Right lung (tissue), 10 donors: ENCODE measurements at places on chromosomes 16 and 17.

GRCh38 chr16:25066747-25067631 is 44.6 kb upstream of the LCMT1 start:
- DNase-seq = peak; percentile 79

GRCh38 chr16:69712914-69713581 is 13.3 kb downstream of the NQO1 start:
- DNase-seq = no peak

- no peak for DNase-seq
Measured at GRCh38 chr16:65771707-65772106, 594.8 kb upstream of the CDH5 start.

DNA sequence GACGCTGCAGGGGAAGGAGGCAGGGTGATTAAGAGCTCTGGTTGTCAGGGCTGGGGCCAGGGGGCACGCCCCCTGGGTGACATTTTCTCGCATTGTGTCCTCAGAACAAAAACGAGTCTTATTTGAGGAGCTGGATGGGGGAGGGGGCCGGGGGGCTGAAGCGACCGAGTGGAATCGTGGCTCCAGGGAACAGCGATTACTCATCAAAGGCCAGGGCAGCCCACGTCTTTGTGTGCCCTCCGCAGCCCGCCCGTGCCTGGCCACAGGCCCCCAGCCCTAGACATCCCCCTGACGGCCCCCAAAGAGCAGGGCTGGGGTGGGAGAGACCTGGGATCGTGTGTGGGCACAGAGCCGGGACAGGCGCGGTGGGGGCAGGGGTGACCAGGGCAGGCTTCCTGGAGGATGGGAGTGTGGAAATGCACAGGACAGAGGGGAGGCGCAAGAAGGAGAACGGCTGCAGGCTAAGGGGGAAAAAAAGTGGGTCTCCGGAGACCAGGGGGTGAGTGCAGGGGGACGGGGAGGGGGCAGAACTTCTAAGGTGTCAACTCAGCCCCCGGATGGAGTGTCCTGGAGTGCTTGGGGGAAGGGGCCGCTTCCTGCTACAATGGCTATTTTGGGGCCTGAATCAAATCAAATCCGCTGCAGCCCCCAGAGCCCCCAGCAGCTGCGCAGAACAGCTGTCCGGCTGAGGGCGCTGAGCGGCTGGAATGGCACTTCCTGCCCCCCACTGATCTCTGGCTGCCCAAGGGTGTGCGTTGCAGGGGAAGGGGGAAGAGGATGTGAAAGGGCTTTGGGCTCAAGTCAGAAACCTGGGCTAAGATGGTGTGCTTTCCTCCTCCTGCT is 24.0 kb upstream of the PHB1 start:
- no peak for DNase-seq

DNA sequence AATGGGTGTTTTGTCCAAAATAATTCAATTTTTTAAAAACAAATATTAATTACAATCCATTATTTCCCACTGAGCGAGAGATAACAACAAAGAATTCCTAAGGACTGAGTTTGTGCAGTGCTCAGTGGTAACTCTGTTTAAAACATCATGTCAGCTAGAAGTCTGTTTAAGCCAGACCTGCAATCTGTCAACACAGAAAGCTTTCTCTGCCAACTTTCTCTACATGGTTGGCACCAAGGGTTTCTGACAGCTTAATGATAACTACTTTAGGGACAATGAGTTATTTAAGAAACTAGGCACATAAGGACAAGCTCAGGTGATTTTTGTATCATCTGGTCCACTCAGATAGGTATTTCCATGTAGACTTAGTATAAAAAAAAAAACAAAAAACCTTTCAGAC is 81.8 kb downstream of the WDR59 start:
- no peak for DNase-seq

DNA sequence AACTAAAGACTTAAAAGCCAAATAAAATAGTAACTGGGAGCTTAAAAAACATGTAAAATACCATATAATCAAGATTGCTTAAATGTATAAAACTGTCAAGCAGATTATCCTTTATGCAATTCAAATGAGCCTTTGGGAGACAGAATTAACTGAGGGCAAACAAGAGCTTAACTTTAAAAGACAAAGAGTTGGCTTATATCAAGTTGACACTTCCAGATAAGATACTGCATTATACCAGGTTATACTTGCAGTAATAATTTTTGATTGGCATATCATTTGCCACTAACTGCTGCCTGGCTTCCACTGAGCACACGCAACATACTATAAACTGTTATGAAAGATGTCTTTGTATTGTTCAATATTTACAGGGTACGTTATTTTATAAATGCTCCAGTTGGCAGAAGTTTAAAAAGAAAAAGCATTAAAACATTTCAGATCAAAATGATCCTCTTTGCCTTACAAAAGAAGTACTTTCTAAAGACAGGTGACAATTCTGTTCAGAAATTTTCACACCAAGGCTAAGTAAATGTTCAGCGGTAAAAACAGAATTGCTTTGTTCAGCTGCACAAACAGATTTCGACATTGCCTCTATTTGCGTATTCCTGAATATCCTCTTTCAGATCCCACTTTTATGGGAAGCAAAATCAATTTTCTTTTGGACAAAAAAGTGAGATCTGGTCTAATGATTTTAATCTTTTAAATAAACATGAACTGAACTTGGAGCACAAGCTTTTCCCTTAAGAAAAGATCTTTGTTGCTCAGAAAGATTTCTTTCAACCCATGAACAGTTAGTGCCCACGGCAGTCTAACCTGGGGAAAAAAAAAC is 50.7 kb downstream of the TOX3 start:
- no peak for DNase-seq

DNA sequence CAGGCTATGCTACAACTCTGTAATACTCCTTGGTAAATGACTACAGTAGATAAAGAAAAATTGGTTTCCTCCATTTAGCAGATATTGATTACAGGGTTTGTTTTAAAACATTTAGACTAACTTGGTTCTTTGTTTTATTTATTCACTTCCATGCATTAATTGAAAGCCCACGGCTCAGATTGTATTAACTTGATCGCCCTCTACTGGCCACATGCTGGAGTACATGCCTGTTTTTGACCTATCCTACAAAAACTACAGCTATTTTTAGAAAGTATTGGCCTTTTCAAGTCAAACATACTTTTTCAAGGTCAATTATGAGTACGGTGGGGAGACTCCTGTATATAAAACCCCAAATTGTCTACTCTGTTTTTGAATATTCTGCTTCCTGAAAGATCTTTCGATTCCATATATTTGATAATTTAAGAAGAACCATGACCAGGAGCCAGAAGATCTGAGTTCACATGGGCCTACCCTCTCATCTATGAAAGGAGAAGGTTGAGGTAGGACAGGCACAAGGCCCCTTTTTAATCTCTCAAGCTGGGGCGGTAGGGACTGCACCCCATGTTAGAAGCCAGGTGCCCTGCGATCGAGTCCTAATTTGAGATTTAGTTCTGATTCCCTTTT is 51.8 kb downstream of the CA10 start:
- peak; percentile 15 for DNase-seq

- DNase-seq = peak; percentile 74
Measured at GRCh38 chr16:66608241-66609138, 4.0 kb downstream of the CMTM3 start.

DNA sequence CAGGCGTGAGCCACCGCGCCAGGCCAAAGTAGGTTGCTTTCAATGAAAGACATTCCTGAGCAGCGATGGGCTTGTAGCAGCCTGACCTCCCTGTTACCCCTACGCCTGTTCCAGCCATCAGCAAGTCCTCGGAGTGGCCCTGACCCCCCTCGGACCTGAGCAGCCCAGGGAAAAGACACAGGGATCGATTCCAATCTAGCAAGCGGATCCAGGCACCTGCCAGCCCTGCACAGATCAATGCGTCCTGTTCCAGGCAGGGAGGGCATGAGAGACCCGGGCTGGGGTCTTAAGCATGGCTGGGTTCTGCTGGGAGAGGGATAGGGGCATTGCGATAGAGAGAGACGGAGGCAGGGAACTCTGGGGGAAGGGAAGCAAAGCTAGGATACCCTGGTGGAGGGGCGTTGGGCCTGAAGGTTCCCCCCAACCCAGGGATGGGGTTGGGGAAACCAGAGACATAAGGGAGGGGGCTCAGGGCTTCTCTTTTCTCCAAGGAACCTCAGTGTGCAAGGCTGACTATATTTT is 21.9 kb downstream of the SRCIN1 start:
- no peak for DNase-seq

- no peak for DNase-seq
Measured at GRCh38 chr16:83418565-83418964, 389.2 kb upstream of the HSBP1 start.

DNA sequence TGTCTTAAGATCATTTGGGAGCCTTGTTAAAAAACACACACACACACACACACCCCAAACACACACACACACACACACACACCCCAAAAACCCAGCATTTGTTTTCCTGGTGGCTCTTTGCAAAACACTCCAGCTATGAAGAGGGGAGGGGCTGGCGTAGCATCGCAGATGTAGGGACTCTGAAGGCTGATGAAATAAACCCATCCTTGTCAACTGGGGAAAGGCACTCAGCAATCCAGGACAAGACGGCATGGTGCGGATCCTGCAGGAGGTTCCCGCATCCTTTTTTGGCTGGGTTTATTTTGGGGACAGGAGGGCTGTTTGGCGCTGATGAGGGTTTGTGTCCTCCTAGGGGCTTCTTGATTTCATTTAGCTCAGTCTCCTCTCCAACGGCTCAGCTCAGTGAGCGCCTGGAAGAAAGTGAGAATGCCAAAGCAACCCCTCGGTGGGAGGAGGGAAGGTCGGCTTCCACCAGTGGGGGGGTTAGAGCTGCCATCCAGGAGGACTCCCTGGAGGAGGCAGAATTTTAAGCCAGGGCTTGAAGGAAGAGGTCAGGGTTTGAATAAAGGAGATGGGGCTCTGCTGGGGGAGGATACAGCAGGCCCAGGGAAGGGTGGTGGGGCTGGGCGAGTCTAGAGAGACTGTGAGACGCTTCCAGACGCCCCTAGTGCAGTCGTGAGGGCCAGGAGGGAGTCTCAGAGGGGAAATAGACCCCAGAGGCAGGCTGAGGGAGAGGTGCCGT is 12.4 kb upstream of the GSE1 start:
- no peak for DNase-seq

- DNase-seq = no peak
Measured at GRCh38 chr16:49554681-49555080, 181.1 kb downstream of the C16orf78 start.

- DNase-seq = no peak
Measured at GRCh38 chr16:67672739-67673662, 6.4 kb downstream of the C16orf86 start.

DNA sequence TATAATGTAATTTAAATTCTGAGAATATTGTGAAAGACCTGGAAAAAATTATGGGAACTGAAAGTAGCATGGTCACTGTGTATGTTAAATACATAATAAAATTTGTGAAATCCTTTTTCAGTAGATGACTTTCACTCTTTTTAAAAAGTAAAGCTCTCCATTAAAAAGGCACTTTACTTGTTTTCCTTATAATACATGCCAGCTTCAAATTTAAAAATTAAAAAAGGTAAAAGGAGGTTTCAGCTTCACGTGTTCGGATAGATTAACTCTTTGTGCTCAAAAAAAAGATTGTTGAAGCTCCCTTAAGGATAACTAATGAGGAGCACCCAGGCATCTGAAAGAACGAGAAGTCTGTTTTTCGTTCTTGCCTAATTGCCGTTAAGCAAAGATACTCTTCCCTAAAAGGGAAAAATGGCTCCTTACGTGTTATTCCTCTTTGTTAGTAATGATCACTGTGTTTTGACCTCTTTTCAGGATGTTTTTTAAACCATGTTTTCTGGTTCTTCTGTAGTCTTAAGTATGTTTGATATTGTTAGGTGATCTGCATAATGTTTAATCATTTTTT is 87.8 kb downstream of the TUBD1 start:
- no peak for DNase-seq

GRCh38 chr16:54822892-54823291 is 107.8 kb upstream of the IRX5 start:
- DNase-seq = no peak

- no peak for DNase-seq
Measured at GRCh38 chr17:47952171-47953021, 5.3 kb downstream of the PRR15L start.

DNA sequence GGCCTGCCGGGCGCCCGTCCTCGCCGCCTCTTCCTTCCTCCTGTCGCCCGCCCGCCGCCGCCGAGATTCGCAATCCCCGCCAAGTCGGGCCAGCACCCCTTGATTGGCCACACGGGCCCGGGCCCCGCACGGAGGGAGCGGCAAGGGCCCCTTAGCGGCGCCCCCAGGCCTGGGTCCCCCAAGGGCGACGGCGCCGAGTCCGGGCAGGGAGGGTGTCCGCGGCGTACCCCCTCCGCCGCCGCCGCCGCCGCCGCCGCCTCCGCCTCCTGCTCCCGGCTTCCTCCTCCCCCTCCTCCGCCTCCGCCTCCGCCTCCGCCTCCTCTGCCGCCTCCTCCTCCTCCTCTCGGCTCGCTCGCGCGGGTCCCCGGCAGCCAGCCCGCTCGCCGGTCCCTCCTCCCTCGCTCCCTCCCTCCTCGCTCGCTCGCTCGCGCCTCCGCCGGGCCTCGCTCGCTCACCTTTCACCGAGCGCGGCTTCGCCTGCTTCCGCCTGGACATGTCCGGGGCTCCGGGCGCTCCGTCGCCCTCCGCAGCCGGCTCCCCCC is 561 bp downstream of the ZNF423 start:
- peak; percentile 86 for DNase-seq

- no peak for DNase-seq
Measured at GRCh38 chr17:49882434-49882833, 34.6 kb upstream of the TAC4 start.

DNA sequence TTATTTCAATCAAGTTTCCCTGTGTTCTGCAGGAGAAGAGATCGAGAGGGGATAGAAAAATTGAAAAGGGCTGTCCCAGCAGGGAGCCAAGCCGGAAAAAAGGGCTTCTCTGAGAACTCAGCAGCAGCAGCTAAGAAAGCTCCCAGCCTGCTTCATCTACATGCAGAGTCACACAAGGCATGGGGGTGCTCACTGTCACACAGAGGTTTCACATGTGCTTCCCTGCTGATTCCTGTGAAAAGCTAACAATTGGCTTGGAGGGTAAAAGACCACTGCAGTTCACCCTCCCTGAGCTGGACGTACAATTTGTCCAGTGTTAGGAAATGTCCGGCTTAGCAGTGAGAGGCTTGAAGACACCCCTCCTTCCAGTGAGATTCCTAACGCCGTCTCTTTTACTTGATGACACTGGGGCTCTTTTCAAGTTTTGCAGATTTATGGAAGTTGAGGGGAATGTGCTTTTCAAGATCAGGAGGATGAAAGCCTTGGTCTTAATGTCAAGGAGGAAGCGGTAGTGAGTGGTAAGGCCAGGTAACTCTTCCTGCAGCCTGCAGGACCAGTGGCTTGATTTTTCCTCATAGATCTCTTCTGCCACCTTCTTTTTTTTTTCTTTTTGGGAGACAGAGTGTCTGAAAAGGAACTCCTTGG is 85.6 kb downstream of the WNT3 start:
- DNase-seq = no peak

GRCh38 chr16:56320811-56321558 is 104.4 kb downstream of the AMFR start:
- no peak for DNase-seq

DNA sequence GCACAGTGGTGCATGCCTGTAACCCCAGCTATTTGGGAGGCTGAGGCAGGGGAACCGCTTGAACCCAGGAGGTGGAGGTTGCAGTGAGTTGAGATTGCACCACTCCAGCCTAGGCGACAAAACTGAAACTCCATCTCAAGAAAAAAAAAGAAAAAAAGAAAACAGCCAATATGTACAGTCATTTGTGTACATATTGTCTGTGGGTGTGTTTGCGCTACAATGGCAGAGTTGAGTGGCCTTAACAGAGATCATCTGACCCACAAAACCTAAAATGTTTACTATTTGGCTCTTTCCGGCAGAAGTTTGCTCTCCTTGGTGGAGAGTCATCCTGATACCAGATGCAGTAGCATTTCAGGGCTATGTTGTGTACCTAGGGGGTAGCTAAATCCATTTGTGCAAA is 57.9 kb downstream of the ARSG start:
- DNase-seq = no peak

GRCh38 chr17:55344514-55344997 is 77.1 kb downstream of the MMD start:
- DNase-seq = no peak
